ENCODE measurements at places on chromosomes 7 and 10.

- no peak for DNase-seq
Measured at GRCh38 chr7:101985903-101986734, 168.7 kb downstream of the CUX1 start.

GRCh38 chr7:139115104-139115503 is 5.6 kb upstream of the ZC3HAV1 start:
- no peak for DNase-seq

GRCh38 chr7:107742678-107743566 is 1.0 kb upstream of the CBLL1 start:
- no peak for DNase-seq

GRCh38 chr10:45657033-45657926 is 15.3 kb downstream of the ZFAND4 start:
- no peak for DNase-seq
